ENCODE measurements at places on chromosomes 5 and 9.

GRCh38 chr5:17727098-17727497 is 92.8 kb downstream of the TAF11L14 start:
- no peak for DNase-seq

GRCh38 chr9:135700525-135700924 is 1.2 kb upstream of the SOHLH1 start:
- DNase-seq: no peak

GRCh38 chr5:18113721-18114120 is 479.5 kb downstream of the TAF11L14 start:
- no peak for DNase-seq

DNA sequence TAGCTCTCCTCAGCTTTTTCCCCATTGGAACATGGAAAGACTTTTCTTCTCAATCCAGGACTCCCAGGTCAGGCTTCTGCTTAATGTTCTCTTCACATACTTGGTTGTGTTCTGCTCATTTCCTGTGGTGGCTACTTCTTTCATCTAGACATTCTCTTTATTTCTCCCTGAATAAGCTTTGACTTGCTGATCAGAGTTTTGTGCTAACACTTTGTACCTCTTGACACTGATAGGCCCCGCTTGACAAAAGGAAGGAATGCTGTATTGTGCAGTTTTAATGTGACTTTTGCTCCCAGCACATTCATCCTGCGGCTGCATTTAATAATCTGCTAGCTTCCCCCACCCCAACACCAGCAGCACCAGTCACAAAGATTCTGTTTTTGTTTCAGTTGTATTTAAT is 90.9 kb upstream of the MINAR2 start:
- no peak for DNase-seq

- no peak for DNase-seq
These were observed 10.8 kb upstream of the ADRA1B start for GRCh38 chr5:159905496-159905895.

DNA sequence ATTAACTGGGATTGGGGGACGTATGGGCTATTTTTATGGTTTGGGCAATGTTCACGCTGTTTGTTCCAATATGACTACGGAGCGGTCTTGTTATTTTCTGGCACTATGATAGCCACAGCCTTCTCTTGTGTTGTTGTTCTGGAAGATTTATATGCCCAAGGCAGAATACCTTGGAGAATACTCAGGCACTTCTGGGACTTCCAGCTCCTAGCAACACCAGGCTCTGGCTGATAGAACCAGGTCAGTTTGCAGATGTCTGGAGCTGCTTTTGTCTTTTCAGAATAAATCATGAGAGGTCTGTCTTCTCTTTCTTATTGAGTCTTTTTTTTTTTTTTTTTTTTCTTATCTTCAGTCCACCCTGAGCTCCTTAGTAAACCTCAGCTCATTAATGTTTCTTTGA is 262.5 kb downstream of the MED10 start:
- DNase-seq: no peak

GRCh38 chr9:134327671-134328231 is 1.5 kb downstream of the RXRA start:
- DNase-seq: no peak

GRCh38 chr9:109416135-109416706 is 81.9 kb downstream of the PTPN3 start:
- no peak for DNase-seq

GRCh38 chr5:58985759-58986158 is 402.9 kb downstream of the RAB3C start:
- no peak for DNase-seq

DNA sequence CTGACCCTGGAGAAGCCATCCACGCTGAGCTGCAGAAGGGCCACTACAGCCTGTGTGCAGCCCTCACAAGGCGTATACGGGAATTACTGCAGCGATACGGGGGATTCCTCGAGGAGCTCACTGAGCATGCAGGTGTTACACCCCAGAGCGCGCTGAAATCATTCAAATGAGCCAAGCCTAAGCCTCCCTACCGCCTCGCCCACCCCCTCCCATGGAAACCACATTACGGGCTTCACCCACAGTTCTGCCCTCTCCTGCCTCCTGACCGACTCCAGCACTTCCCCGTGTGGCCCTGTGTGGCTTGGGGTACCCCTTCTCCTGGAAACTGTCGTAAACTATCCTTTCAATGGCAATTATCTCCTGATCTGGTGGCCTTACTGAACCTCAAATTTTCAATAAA is 13.3 kb downstream of the SURF6 start:
- no peak for DNase-seq

- no peak for DNase-seq
These were observed 19.7 kb downstream of the ANP32B start for GRCh38 chr9:98002808-98003207.

DNA sequence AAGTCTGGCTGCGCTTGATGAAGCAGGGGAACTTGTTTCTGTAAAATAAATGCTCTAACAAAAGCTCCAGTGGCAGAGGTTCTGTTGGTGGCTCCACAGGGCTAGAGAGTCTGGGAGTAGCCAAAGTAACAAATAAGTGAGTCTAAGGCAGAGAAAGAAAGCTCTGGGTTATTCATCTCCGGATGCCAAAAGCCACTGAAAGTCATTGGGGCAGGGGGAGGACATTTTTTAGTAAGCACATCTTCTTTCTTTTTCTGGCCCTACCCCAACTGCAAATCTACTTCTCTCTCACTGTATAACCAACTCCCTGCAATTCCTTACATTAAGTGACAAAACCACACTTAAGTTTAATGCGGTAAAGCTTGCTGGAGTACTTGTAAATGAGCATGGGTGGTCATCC is 141.6 kb downstream of the INSYN2B start:
- DNase-seq: no peak

- DNase-seq: no peak
These were observed 66.3 kb downstream of the ANKRD55 start for GRCh38 chr5:56166671-56167385.

- DNase-seq: no peak
These were observed 308.4 kb downstream of the ISL1 start for GRCh38 chr5:51691538-51692079.

DNA sequence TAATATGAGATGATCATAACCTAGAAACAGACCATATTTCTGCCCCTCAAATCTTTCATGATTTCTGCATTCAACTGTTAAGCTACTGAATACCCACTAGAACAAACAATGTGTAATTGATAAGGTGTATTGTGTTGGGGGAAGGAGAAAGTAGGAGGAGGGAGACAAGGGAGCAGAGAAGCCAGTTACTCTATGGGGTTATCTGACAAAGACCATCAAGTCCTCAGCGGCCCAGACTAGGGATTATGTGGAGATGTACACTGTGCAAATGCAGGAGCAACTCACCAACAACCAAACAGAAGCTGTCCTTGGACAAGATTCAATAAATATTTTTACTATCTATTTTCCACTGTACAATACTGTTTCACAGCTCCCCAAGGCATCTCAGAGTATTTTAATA is 2.7 kb downstream of the NRG2 start:
- no peak for DNase-seq

DNA sequence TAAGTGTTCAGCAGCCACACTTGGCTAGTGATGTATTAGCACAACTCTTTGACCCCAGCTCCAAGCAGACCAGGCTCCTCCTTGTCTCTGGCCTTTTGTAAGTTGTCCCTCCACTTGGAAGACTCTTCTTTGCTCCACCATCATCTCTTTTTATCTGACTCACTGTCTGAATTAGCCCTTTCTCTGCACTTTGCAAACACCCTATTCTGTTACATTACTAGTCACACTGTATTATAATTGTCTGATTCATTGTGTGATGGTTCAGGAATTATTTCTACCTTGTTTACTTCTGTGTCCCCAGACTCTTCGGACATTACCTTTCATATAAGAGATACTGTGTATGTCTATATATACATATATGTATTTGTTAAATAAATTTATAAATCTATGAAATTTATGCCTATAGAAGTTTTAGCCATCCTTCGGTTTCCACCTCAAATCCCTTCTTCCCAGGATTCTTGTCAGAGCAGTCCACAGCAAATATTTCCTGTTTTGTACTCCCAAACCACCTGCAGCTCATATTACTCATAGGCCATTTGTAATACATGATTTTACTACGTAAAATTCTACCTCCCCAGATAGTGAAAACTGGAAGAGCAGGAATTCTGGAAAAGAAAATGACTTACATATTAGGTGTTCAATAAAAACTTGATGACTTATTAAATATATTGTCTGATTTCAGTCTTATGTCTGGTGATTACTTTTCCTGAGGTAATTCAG is 69.0 kb downstream of the MTAP start:
- no peak for DNase-seq

DNA sequence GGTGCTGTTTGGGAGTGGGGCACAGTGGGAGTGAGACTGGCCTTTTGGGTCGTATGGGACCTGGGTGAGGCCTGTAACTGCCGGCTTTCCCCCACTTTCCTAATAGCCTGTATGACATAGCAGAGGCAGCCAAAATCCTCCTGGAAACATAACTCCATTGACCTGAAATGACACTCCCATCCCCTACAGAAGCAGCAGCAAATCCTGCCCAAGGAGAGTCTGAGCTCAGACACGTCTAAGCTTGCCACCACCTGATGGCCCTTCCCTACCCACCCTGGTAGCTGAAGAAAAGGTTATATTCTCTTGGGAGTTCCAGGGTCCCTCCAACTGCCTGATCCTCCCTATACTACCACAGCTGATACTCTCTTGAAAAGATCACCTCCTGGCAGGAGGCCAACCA is 179.8 kb upstream of the ARRDC3 start:
- no peak for DNase-seq

- DNase-seq: no peak
These were observed 44.6 kb upstream of the ALDH1A1 start for GRCh38 chr9:72997387-72997995.

GRCh38 chr9:12961276-12961809 is 186.5 kb downstream of the LURAP1L start:
- DNase-seq: no peak

DNA sequence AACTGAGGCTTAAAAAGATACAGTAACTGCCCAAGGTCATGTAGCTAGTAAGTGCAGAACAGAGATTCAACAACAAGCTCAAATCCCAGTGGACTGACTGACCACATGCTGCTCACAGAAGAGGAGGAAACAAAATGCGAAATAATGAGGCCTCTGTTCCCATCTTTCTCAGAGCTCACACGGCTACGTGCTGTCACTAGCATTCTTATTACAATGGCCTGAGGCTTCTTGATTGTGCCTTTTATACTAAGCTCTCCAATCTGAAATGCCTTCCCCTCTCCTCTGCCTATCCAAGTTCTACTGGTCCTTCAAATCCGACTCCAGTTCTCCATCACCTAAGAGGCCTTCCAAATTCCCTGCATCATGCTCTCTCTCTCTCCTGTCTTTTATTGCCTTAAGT is 26.0 kb downstream of the SGTB start:
- DNase-seq: no peak

DNA sequence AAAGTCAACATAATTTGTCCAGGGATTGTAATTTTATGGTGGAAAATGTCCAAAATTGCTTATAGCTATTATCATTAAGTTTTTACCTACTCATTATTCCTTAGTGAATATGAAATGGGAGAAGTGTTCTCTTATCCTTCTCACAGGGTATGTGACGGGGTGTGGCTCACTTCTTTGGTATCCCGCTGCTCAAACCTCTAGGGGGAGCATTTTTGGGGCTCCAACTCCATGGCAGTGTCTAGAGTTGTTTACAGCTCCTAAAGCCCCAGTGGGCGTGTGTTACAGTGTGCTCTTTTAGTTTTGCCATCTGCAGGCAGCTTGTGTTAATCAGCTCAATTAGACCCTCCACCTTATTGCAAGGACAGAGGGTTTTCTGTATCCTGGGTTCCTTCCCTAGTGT is 89.4 kb downstream of the CDKN2A start:
- DNase-seq: no peak

DNA sequence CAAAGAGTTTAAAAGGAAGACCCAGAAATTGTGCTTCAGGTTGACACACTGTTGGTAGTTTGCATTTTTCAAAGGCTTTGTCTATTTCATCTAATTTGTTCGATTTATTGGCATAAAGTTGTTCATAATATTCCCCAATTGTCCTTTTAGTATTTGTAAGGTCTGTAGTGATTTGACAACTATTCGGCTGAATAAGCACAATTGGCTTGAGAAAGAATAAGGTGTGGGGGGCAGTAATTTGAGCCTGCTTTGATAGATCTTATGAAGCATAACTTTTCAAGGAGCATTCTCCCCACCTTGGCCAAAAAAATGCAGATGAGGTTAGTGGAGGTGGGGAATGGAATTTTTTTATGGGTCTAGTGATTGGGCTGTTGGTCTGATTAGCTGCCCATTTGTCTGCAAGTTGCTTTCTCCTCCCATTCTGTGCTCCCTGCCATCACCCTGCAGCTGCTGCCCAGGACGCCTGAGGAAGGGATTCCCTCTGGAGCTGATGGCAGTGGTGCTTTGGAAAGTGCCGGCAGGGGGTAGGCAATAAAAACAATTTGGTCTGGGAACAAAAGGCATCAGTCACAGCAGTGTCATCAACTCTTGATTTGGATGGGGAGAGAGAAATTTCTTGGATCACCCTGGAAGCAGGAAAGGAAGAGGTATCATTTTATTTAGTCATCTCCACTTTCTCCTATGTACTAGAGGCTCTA is 26.6 kb downstream of the WNT8A start:
- no peak for DNase-seq

- DNase-seq: no peak
These were observed 10.9 kb downstream of the MFAP3 start for GRCh38 chr5:154049636-154050035.

- DNase-seq: no peak
These were observed 14.2 kb upstream of the SERINC5 start for GRCh38 chr5:80269991-80270438.

DNA sequence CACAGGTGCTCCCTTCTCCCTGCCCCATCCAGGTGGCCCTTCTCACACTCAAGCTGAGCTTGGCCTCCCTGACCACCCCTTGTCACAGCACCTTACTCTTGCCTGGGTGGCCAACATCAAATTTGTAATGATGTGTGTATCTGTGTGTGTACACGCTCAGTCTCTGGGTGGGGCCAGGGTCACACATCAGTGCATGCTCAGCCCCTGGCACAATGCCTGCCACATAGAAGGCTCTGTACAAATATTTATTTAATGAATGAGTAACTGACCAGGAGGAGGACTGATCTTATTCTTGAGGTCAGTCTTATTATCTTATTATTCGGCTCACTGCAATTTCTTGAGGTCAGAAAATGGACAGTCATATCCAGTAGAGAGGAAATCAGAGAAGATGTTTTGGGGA is 41.3 kb upstream of the HAND1 start:
- no peak for DNase-seq

- no peak for DNase-seq
These were observed 507.6 kb downstream of the CETN3 start for GRCh38 chr5:89901983-89902382.

GRCh38 chr9:131366761-131367401 is 27.0 kb upstream of the PRRC2B start:
- DNase-seq: peak; percentile 48

GRCh38 chr9:132541870-132542830 is 40.3 kb upstream of the BARHL1 start:
- no peak for DNase-seq

- DNase-seq: no peak
These were observed 26.6 kb downstream of the PCDHAC2 start for GRCh38 chr5:140992828-140993227.
